ENCODE measurements at places on chromosomes 11 and 22.

DNA sequence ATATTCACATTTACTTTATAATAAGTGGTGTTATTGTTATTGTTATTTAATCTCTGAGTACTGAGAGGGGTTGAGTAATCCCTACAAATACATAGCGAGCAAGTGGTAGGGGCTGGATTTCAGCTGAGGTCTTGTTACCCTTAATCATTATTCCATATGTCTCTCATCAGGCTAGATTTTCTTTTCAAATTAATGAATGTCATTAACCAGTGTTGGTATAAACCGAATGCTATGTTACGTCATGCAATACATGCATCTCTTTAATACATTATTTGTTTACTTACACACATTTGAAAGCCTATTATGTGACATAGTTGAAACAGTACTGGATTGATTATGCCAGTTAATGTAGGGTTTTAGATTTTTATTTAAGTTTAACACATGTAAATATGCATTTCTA, 18.9 kb downstream of the PDGFD start:
- no peak for DNase-seq

DNA sequence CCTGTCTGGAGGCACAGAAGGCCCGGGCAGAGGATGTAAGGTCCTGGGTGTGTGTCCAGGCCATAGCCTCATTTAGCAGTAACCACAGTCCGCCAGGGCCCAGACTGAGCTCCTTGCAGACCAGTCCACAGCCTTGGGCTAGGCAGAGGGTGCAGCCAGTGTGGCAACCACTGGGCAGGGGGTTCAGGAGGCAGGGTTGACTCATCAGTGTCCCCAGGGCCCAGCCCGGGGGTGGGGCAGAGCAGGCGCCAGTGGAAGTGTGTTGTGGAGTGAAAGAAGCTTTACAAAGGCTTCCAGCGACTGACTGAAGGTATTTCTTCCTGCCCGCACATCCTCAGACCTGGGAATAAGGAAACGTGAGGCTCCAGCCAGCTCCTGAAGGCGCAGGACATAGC, 27.7 kb upstream of the WNT11 start:
- peak; percentile 30 for DNase-seq

DNA sequence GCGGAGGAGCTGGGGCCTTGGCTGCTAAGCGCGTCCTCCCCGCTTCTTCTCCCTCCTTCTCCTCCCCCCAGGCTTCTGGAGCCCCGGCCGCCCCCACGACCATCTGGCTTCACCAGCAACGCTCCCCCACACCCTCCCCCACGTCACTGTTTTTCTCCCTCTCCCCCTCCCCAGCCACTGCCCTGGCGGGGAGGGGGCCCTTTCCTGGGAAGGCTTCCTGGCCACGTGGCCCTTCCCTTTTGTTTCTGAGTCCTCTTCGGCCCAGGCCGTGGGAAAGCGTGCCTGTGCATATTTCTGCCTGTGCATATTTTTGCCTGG, 27.7 kb downstream of the RTN4R start:
- DNase-seq = no peak

- peak; percentile 71 for DNase-seq
Observed at GRCh38 chr11:2314525-2315394, 12.9 kb downstream of the TSPAN32 start.

DNA sequence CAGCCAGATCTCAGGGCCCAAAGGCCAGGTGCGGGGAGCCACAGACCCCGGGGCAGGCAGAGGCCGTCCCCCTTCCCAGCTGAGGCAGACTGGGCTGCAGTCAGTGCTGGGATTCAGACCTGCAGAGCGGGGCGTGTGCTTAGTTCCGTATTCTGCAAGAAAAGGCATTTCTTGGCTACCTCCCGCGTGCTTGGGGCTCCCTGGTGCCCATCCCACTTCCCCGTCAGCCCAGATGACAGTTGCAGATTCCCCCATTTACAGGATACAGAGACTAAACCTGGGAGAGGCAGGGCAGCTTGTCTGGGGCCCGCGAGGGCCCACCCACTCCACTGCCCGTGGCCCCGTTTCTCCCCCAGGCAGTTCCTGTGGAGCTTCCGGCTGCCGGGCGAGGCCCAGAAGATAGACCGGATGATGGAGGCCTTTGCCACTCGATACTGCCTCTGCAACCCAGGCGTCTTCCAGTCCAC, 18.3 kb downstream of the CYTH4 start:
- DNase-seq = no peak

GRCh38 chr11:27207025-27207650, 155.9 kb downstream of the CCDC34 start:
- DNase-seq = no peak

GRCh38 chr22:37762389-37762836, 45.3 kb upstream of the GCAT start:
- no peak for DNase-seq

GRCh38 chr22:38531251-38531938, 25.3 kb upstream of the DDX17 start:
- DNase-seq = no peak

GRCh38 chr22:29706486-29706885, 13.3 kb upstream of the CABP7 start:
- DNase-seq = no peak

GRCh38 chr11:15144347-15144746, 29.6 kb downstream of the INSC start:
- DNase-seq = peak; percentile 16

DNA sequence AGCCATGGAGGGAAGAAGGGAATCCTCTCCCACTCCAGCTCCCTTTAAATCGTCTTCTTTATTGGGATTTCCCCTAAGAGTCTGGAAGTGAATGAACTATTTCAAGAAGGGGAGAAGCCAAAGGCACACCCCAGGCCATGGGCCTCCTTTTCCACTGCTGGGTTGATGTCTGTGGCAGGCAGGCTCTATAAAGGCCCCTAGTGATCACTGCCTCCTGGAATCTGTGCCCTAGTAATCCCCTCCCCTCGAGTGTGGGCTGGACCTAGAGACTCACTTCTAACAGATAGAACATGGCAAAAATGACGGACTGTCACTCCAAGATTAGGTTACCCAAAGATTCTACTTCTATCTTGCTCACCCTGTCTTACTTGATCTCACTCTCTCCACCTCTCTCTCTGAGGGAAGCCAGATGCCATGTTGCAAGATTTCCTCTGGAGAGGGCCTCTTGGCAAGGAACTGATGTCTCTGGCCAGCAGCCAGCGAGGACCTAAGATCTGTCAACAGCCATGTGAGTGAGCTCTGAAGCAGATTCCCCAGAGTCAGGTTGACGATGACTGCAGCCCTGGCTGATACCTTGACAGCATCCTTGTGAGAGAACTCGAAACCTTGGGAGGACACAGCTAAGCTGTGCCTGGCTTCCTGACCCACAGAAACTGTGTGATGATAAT, 444.8 kb downstream of the SOX6 start:
- no peak for DNase-seq

GRCh38 chr11:47176328-47177228, at the start of gene ARFGAP2:
ARFGAP2 (minus strand) TSS chr11:47176879; CDS start chr11:47176853, 26 bp downstream.
- DNase-seq = peak; percentile 99

DNA sequence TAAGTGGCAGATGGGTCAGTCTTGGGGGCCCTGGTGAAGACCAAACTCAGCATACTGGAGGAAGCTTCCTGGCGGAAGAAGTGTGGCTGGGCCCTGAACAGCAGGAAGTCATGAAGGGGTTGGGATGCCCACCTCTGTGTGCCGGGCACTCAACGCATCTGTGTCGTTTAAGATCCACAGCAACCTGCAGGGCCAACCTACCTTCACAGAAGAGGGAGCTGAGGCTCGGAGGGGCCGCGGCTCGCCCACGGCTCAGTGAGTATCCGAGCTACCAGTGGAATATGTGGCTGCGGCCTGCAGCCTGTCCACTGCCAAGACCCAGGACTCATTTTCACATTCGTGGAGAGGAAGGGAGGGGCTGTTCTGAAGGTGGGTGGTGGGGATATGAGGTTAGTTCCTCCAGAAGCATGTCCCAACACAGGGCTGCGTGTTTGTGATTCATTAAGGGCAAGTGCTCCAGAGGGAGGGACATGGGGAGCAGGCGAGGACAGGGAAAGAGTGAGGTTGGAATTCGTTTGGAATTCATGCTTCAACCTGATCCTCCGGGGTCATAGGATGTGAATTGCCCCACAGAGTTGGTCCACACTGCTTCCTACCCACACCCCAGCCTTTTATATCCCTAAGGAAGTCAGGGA, 99.6 kb downstream of the MPPED1 start:
- DNase-seq = no peak

- DNase-seq = no peak
Observed at GRCh38 chr11:128464878-128465450, 122.4 kb downstream of the ETS1 start.

- DNase-seq = peak; percentile 81
Observed at GRCh38 chr11:48141475-48142122, 75.0 kb upstream of the OR4B1 start.

DNA sequence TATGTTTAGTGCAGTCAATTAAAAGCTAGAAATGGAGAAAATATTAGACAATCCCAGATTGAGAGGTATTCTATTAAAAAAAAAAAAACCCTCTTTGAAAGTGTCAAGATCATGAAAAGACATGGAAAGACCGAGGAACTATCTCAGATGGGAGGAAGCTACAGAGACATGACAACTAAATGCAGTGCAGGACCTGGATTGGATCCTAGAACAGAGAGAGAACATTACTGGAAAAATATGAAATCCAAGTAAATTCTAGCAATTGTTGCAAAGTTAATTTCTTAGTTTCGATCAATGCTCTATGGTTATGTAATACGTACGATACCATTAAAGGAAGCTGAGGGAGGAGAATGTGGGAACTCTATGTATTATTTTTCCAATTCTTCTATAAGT, 43.2 kb downstream of the SLC1A2 start:
- DNase-seq = no peak

DNA sequence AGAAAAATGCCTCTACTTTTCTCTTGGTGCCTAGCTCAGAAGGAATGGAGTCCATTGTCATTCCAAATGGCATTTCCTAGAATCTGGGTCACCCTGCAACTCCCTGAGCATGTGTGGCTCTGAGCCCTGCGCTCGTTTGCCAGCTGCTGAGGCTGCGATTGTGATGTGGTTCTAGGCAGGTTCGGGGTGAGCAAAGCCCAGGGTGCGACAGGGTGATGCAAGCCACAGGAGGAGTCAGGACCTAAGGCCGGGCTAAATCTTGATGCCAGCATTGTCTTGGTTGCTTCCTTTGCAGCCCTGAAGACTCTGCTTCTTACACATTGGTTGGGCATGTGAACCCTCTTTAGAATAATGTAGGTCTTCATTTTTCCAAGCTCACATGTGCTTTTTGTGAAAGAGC, 131.0 kb downstream of the MORC2 start:
- DNase-seq = no peak

DNA sequence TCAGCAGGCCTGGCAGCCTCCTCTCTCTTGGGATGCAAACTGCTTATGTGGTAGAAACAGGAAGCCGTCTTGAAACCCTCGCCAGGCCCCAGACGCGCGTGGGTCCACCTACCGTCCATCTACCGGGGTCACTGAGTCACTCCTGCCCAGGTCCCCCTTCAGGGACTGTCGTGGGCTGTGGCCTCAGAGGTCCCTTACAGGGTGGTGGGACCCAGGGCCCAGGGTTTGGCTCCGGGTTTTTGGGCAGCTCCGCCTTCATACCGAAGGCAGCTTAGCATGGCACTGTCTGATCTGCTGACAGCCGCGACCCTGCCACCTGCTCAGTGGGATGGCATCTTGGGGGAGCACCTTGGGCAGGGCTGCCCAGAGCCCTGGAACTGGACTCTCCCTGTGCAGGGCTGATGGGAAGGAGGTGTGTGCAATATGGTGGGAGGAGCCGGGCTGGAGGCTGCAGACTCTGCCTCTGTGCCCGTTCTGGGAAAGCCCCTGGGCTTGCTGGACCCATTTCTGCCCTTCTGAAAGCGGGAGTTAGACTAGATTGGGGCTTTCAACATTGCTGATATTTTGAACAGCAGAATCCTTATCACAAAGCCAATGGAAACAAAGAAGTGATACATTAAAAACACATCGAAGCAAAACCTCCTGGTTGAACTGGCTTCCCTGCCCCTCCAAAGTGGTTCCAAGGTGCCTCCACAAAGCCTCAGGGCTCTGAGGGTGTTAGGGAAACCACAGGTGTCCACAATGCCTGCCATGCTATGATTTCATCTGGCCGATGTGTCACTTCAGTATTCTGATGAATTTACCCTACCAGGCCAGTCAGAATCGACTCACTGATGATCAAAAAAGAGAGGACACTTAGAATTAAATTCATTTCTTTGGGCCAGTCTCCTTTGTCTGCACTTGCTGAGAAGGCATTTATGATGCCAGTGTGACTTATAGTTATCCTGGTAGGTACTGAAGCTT, 316.5 kb downstream of the KIRREL3 start:
- no peak for DNase-seq

DNA sequence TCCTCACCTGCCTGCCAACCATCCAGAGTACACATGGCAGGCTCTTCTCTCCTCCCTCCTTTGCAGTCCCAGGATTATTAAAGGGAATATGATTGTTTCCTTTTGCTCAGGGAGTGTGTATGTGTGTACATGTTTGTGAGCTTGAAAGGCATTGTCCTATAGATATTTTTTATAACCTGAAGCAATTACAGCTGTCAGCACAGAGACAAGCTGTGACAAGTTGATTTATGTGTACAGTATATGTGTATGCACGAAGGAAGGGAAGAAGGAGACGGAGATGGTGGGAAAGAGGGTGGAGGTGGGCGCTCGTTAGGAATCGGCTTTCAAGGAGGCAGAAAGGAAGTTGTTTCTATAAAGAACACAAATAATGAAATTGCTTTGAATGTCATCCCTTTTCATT, 537.0 kb downstream of the NTM start:
- DNase-seq = no peak
